ENCODE measurements at places on chromosomes 6 and 20. TPM values are rescaled to one million over a fixed set of nuclear protein-coding genes. Genes with fewer than 3 reads are reported as not detected.

GRCh38 chr6:16969699-16970655 lies 131.9 kb upstream of the STMND1 start:
- DNase-seq: no peak
- H3K36me3 ChIP-seq: no peaks in the 10 kb centered on the region
- no peaks in the 10 kb centered on the region for H3K27me3 ChIP-seq
- no peak overlapping the region for H3K27ac ChIP-seq

Gene CALHM6
- not detected for total RNA-seq

Gene VWA7
- total RNA-seq: 5.3 TPM

DNA sequence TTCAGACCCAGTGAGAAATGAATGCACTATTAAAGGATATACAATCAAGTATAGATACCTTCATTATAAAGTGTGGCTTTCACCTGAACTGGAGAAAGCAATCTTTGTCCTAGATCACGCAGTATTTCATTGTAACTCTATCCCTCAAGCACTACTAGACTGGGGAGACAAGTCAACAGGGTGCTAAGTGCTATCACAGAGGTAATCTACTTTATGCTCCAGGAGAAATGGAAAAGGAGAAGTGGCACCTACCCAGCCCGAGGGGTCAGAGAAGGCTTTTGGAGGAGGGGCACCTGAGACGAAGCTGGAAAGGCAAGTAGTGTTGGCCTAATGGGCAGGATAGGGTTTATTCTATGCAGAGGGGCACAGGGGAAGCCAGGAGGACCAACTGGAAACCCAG lies 17.1 kb downstream of the ZHX3 start:
- DNase-seq: no peak
- H3K27ac ChIP-seq: no peak overlapping the region

Gene DHX16
- total RNA-seq: 23.3 TPM

GRCh38 chr6:145323646-145324045 lies 411.7 kb downstream of the EPM2A start:
- H3K4me3 ChIP-seq: no peak overlapping the region
- no peaks in the 10 kb centered on the region for H3K36me3 ChIP-seq
- DNase-seq: no peak
- no peak overlapping the region for H3K27ac ChIP-seq
- H3K27me3 ChIP-seq: no peaks in the 10 kb centered on the region
- no peaks in the 10 kb centered on the region for H3K4me1 ChIP-seq

GRCh38 chr6:166530211-166531095 lies 56.0 kb downstream of the RAMACL start:
- DNase-seq: no peak
- H3K36me3 ChIP-seq: peaks cover 63% of the 10 kb centered on the region
- H3K4me3 ChIP-seq: no peak overlapping the region

GRCh38 chr20:986733-987355 lies 15.3 kb downstream of the RSPO4 start:
- DNase-seq: no peak
- no peaks in the 10 kb centered on the region for H3K4me1 ChIP-seq
- H3K36me3 ChIP-seq: no peaks in the 10 kb centered on the region
- H3K27ac ChIP-seq: no peak overlapping the region
- H3K27me3 ChIP-seq: peaks cover 77% of the 10 kb centered on the region

Measured in stomach (tissue), 19 donors.